Activated naive CD8-positive, alpha-beta T cell treated with anti-CD3 and anti-CD28 coated beads, Interleukin-2, amount 50 U/mL, for 24 hours (primary cell): ENCODE measurements at places on chromosomes 7 and 10.
A peak's percentile ranks its signal among the peaks of the same experiment; 100 is the strongest.

DNA sequence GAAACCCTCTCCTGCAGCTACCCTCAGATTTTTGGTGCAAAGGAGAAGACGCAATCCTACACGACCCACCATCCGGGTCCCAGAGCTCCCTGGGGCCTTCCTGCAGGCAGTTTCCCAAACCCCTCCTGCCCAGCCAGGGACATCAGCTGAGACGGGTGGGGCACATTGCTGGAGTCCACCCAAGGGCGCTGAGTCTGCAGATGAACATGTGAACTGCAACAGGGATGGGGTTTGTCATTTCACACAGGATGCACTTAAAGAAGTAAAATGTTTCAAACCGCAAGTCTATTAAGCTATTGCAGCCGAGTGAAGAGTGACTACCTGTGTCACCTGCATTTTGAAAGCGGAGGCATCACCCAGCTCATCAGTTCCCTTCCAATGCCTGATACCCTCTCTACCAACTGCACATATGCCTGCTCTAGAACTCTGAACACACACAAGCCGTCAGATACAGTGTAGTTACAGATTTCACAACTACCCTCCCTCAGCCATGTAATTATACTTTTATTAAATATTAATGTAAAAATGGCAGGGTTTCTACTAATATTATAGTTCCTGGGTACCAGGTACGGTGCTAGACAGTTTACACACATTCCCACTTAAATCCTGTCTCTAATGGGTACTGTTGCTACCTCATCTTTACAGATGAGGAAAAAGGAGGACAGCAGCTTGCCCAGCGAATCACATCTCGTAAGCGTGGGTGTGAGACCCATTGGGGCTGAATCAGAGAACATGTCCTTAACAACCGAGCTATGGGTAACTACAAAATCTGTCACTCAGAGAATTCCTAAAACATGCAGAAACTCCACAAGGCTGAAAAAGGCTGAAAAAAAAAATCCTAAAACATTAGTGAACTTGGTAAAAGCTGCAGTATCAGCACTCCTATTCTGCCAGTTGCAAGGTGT, 71.2 kb downstream of the GRB10 start:
- DNase-seq = no peak

DNA sequence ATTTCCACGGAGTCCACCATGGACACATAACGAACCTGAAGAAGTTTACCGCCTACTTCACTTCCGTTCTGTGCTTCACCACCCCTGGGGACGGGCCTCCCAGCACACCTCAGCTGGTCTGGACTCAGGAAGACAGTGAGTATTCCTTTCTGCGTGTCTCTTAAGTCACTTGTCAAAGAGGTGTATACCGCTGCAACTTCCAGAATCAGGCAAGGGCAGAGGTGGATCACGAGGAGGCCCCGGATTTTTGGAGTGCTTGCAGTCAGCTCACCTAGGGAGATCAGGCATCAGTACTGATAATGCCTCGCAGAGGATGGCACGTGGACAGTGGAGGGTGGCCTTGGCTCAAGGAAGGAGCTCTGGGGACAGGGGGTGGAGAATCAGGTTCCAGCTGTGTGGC, 630.4 kb upstream of the FOXK1 start:
- no peak for DNase-seq

DNA sequence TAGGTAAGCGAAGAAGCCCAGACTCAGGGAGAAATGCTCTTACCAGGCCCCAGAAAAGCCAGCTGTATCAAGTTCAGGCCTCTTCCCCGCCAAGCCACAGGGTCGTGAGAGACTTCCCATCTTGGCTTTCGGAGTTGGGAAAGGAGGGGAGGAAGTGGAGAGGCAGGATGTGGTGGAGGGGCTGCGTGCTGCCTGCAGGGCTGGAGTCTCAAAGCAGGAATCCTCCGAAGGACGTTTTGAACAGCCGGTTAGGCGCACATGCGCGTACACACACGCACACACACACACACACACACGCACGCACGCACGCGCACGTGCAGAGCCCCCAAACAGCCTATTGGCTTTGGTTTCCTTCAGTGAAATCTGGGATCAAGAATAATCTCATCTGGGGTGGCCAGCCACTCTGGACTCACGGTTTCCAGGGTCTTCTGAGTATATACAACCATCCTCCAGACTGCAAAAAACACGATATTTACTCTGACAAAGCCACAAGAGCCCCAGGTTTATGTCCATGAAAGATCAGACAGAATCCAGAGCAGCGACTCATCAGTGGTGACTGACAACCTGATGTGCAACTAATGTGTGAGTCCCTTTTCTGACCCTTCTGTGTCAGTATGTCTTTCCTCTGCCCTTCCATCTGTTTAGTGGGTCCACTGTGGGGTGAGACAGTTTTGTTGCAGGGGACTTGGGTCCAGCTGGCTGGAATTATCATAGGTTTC, 115.0 kb upstream of the ZNF438 start:
- DNase-seq = no peak

DNA sequence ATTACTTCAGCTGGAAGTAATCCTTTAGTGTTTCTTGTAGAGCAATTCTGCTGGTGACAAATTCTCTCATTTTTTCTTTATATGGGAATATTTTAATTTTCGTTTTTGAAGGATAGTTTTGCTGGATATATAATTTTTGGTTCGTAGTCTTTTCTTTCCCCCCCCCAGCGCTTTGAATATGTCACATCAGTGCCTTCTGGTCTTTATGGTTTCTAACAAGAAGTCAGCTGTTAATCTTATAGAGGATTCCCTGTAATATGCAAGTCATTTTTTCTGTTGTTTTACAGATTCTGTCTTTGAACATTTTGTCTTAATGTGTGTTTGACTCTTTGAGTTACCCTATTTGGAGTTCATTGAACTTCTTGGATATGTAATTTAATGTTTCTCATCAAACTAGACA, 96.3 kb downstream of the SDK1 start:
- no peak for DNase-seq

DNA sequence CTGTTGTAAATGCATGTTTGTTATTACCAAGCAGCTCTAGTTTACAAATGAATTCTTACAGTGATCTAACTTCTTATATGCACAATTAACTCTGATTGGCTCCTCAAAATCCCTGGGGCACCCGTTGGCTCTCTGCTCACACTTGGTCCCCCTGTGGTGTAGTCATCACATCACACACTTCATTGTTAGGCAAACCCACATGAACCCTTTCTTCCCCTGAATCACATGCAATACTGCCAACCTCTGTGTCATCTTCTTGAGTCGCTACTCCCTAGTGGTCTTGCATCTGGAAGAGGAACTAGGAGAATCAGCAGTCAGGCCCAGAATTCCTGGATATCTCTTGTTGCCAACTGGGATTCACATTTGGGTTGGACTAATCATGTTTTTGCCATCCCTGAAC, 73.1 kb downstream of the CD36 start:
- no peak for DNase-seq

GRCh38 chr7:101529560-101529959, 99.5 kb downstream of the MYL10 start:
- no peak for DNase-seq

DNA sequence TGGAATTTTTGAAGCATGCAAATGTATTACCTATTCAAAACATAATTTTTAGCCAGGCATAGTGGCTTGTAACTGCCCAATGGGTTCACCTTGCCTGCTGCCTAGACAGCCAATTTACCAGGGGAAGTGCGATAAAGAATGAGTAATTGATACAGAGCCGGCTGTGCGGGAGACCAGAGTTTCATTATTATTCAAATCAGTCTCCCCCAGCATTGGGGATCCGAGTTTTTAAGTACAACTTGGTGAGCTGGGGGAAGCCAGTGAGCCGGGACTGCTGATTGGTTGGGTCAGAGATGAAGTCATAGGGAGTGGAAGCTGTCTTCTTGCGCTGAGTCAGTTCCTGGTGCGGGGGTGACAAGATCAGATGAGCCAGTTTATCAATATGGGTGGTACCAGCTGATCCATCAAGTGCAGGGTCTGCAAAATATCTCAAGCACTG, 29.1 kb upstream of the NRBF2 start:
- peak; percentile 29 for DNase-seq

DNA sequence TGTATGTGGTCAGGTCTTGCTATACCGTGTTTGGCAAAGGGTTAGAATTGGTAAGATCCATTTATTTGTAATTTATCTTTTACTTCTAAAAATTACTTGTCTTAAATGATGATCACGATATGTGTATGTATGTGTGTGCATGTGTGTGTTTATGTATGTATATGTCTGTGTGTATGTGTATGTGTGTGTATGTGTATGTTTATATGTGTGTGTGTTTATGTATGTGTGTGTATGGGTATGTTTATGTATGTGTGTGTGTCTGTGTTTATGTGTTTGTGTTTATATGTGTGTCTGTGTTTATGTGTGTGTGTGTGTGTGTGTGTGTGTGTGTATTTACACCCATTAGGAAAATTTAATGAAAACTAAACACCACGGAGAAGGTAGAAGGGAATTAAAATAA, 176.9 kb upstream of the FZD8 start:
- no peak for DNase-seq

DNA sequence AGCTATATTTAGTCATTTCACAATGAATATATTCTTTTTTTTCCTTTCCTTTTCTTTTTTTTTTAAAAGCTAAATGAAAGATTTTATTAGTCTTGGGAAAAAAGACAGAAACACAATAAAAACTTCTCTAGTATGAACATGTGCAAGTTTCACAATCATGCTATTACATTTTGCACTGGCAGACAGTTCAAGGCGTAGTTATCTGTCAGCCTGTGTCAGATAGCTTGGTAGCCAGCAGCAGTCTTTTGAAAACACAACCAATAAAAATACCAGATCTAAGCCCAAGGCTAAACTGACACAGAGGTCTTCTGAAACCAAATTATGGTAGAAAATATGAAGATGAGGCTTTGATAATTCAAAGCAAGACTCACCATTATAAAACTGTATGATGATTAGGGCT, 205.8 kb upstream of the TEX47 start:
- DNase-seq = no peak

GRCh38 chr7:129882531-129882930, 70.2 kb downstream of the UBE2H start:
- no peak for DNase-seq

- no peak for DNase-seq
These were observed 16.1 kb downstream of the COL17A1 start for GRCh38 chr10:104069613-104070012.

DNA sequence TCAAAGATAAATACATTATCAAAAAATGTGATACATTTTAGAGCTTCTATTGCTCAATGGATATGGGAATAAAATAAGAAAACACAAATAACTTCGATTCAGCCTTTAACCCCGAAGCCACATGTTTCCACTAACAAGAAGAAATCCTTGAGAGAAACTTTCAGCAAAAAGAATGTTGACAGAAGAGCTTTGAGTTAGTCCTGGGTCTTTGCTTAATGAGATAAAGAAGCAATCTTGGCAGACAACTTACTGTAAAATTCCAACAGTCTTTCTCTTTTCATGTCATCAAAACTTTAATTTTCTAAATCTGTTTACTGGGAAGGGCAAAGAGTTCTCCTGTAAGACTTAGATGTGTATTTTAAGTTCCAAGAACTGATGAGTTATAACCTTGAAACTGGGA, 810.2 kb downstream of the CNTNAP2 start:
- DNase-seq = no peak

- no peak for DNase-seq
These were observed 75.4 kb downstream of the NUDCD3 start for GRCh38 chr7:44415047-44415446.

GRCh38 chr10:88315755-88316154, 267.4 kb downstream of the RNLS start:
- DNase-seq = no peak

- DNase-seq = no peak
These were observed 78.4 kb downstream of the CYP26A1 start for GRCh38 chr10:93152136-93152535.

DNA sequence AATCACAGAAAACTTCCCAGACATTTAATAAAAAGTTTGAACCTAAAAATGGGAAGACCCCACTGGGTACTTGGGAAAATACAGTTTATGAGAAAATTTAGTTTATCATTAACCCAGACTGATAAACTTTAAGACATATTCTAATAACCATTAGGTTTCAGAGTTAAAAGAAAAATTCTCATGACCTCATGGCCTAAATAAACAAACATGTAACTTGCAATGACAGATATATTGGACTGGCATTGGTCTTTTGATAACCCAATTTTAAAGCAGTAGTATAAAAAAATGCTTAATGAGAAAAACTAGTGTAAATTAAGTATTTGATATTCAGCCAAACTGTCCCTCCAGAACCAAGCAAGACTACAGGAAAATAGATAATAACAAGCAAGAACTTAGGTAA, 67.0 kb upstream of the ZNF804B start:
- no peak for DNase-seq

DNA sequence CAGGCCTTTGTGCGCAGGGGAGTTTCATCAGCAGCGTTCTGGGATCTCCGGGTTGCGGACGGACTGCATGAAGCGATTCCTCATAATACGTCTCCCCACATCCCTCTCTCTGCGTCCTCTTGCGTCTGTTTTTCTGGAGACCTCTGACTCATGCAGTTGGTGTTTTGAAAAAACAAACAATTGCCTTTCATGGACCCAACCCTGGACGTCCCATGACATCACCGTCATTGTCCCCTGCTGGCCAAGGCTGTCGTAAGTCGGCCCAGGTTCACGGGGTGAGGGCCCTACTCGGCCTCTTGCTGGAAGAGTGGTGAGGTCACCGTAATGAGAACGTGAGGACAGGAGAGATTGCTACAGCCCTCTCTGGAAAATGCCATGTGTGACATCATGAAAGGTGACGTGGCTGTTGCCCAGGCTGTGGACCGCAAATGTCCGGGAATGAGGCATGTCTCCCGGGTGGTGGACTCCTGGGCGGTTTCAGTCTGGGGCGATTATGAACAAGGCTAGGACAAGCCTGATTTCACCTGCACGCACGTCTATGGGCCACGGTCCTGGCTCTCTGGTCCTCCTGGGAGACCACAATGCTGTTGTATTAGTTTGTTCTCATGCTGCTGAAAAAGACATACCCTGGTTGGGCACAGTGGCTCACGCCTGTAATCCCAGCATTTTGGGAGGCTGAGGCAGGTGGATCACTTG, 9.8 kb upstream of the MAFK start:
- DNase-seq = no peak

GRCh38 chr10:86290933-86291615, 75.5 kb downstream of the GRID1 start:
- DNase-seq = no peak

GRCh38 chr7:2253021-2253420, 11.0 kb downstream of the NUDT1 start:
- no peak for DNase-seq

- DNase-seq = no peak
These were observed 106.0 kb upstream of the TRIM24 start for GRCh38 chr7:138354066-138354465.
